Lower leg skin (tissue), 4 donors: ENCODE measurements at places on chromosomes 1 and 21. TPM values are rescaled to one million over a fixed set of nuclear protein-coding genes. Genes with fewer than 3 reads are reported as not detected.
A peak's percentile ranks its signal among the peaks of the same experiment; 100 is the strongest.

- DNase-seq: no peak
These were observed 36.2 kb downstream of the ATP2B4 start for GRCh38 chr1:203662821-203663220.

GRCh38 chr1:158037866-158038359 is 44.5 kb downstream of the KIRREL1 start:
- no peak for DNase-seq

DNA sequence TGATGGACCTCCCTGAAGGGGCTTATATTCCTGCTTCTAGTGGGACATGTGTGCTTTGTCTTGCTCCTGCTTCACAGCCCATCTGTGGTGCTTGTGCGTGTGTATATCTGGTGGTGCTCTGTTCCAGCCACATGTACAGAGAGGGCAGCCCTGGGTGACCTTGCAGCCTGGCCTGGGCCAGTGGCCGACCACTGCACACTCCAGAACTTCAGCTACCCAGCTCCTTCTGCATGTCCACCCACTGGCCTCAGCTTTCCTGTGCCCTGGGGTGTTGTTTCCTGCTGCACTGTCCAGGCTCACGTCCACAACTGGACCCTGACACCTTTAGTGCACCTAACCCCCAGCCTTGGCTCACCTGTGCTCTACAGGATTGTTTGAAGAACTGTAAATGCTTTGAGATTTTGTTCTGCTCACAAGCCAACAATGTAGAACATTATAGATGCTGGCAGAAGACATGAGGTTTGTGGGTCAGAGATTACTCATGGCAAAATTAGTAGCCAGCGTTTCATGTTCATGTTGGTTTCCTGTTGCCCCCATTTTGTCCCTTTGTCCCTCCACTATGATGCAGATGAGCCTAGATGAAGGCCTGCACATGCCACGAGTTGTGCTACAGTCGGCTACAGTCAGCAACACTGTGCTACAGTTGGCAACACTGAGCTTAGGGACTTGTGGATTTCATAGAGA is 5.3 kb upstream of the S100B start:
- no peak for DNase-seq

DNA sequence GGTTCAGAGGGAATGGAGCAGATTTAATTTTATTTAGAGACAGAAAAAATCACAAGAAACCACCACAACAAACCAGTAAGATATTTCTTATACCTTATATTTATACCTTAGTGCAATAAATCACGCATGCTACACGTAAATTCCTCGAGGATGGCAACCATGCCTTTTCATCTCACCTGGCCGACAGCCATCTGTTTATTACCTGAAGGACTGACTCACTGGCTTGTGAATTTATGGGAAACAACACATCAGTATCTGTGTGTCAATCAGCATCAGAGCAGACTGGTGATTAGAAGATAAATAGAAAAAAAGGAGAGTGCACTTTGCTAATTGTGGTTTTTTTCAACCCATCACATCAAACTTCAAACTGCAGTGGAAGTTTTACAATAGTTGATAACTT is 58.4 kb downstream of the S1PR1 start:
- DNase-seq: no peak

- no peak for DNase-seq
These were observed 253.8 kb downstream of the LTN1 start for GRCh38 chr21:28738882-28739281.

- DNase-seq: no peak
These were observed 4.8 kb upstream of the SUMO3 start for GRCh38 chr21:44822484-44823178.

DNA sequence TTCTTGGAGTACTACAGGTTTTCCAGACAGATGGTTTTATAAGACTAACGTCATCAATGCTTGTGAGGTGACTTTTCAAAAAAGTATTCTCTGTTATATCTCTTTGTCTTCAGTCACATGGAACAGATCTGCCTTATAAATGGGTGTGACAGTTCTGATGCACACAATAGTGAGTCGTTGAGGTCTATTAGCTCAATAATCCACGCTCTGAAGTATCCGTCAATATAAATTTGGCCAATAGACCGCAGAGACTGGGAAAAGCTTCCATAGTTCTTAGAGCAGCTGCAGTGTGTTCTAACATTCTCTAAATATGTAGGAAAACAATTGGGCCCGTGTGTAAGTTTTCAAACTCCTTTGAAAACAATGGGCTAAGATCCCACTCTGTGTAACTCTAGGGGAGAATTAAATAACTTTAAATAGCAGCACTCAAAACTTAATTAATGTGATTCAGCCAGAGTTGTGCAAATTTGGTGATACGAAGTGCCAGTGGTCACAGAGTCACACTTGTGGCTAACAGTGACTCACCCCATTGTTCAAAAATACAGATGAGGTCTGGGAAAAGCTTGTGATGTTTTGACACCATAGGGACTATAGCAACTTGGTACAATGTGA is 316.0 kb downstream of the LMO4 start:
- peak; percentile 15 for DNase-seq

- DNase-seq: no peak
These were observed 62.4 kb downstream of the DDX20 start for GRCh38 chr1:111818081-111818480.

DNA sequence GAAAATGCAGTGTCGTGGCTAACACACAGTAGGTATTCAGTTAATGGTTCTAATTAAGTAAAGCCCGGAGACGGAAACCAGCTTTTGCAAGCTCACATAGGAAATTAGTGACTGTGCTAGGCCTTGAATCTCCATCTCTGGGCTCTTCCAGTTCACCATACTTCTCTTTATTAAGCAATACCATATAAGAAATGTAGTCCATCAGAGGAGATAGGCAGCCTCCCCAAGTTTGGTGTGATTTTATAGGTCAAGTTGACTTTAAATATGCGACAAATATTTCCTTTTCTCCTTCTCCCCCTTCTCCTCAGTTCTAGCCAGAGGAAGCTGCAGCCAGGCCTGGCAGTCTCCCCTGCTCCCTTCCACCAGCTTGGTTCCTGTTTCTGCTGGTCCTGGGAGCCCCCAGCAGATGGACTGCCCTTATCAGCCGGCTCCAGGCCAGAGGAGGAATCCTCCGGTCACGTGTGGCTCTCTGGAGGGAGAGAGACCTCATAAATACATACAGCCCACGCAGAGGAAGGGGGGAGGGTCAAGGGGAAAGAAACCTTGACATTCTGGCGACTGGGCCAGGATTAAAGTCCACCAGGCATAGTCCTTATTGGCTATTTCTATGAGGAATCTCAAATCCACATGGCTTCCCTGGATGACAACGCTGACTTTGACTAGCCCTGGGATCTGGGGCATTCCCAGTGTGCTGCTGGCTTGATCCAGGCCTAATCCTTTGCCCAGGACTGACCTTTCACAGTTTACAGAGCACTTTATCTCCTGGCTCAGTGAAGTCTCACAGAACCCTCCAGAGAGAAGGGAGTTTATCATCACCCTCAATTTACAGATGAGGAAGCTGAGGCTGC is 115.1 kb upstream of the JUN start:
- DNase-seq: no peak

DNA sequence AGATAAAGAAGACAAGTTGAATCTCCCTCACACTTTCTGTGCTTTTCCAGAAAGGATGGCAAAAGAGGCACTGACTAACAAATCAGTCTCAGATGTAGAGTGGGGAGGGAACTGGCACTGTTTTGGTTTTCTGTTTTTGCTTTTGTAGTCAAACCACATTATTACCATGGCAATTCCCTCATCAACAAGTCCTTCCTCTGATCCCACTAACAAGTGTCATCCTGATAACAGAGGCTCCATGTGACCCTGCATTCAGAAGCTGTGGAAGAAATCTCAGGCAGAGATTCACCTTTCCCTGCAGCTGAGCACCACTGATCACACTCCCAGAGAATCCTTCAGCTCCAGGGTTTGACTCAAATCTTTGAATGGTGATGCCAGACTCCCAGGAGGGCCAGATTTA is 203.4 kb downstream of the TNR start:
- no peak for DNase-seq

DNA sequence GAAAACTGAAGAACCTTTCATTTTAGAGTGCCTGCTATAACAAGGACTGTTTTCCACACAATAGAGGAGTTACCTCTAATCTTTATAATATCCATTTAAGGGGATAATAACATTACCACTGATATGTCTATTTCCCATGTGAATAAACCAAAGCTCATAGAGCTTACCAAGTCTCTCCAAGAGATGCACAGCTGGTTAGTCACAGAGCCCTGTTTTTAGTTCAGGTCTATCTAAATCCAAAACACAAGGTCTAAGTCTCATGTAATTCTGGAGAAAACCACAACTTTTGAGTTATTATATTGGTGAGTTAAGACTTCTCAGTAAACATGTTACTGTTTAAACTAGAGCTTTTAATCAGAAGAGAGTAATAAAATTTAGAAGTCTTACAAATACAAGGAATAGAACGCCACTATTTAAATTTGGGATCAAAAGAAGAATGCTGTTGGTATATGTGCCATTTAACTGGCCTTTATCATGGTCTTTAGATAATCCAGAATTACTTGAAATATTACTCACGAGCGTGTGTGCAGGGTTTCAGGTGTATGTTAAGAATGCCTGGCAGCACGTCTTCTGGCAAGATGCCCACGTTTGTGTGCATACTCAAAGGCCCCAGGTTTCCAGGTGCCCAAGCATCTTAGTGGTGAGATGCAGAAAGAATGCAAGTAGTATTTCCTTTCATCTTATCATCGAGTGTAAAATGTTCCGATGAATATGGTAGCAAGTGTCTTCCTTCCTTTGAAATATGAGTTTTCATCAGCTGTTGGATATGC is 190.6 kb downstream of the FMN2 start:
- no peak for DNase-seq

DNA sequence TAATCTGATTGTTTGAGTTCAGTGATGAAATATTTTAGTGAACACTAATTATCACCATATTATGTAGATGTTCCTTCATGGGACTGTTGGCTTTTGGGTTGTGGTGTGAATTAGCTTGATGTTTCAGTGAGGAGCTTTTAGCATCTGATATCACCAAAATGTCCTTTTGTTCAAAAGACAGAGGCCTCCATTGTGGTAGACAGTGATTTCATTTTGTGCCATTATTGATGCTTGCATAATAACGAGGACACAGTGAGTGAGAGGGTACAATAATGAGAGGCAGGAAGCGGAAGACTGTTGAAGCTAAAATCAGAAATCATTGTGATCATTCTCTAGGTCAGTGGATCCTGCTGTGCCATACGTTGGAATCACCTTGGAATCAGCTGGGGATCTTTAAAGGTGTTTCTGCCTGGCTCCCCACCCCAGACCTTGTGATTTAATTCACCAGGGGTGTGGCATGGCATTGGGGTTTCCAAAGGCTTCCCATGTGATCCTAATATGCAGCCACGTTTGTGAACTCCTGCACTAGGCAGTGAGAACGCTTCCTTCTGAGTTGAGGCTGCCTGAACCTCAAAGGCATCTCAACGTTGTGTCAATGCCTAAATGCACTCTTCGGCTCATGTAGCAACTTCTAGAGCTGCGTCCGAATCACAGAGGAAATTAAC is 82.1 kb upstream of the KIF1B start:
- DNase-seq: no peak

- DNase-seq: no peak
These were observed 75.2 kb upstream of the ZC3H12A start for GRCh38 chr1:37399205-37399604.

DNA sequence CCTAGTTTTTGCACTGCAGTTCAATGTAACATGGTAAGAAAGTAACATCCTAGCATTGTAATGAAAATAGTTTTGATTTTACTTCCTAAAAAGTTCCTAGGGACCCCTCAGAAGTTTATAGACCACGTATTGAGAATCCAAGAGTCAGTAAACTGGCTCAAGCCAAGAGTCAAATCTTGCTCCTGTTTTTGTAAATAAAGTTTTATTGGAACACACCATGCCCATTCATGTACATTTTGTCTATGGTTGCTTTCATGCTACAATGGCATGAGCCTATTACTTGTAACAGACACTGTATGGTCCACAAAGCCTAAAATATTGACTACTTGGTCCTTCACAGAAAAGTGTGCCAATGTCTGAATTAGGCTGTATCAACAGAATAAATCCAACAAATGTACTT is 301.0 kb downstream of the LMO4 start:
- DNase-seq: no peak

DNA sequence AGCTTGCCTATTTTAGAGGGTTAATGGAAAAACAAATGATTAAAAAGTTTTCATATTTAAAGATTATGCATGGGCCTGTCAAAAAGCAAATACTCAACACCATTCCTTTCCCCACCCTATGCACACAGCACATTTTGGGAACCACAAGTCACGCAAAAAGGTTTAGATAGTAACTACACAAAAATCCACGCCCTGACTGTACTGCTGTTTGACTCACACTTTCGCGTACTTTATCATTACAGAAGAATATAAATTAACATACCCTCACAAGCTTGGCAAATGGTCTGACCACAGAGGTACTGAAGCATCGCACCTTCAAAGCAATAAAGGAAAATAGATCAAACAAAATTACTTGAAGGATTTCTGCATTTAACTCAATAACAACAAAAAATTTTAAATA is 1.4 kb downstream of the ATP5PO start:
- DNase-seq: no peak

GRCh38 chr1:223521150-223521549 is 127.9 kb downstream of the CCDC185 start:
- DNase-seq: no peak

DNA sequence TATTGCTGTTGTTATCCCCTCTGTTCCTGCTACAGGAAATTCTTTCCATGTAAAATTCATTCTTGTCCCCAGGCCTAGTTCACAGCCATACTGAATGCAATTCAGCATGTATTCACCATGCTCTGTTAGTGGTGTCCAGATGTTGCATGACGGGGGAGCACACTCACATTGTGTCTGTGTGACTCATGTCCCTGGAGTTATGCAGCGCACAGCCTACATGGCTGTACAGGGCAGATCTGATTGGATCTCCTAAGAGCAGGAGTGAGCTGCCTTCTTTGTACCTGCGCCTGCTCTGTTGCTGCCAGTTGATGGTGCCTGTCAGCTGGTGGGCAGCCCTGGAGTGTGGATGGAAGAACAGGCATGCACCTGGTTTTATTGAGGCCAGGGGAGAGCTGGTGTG is 17.6 kb downstream of the HTR6 start:
- no peak for DNase-seq

DNA sequence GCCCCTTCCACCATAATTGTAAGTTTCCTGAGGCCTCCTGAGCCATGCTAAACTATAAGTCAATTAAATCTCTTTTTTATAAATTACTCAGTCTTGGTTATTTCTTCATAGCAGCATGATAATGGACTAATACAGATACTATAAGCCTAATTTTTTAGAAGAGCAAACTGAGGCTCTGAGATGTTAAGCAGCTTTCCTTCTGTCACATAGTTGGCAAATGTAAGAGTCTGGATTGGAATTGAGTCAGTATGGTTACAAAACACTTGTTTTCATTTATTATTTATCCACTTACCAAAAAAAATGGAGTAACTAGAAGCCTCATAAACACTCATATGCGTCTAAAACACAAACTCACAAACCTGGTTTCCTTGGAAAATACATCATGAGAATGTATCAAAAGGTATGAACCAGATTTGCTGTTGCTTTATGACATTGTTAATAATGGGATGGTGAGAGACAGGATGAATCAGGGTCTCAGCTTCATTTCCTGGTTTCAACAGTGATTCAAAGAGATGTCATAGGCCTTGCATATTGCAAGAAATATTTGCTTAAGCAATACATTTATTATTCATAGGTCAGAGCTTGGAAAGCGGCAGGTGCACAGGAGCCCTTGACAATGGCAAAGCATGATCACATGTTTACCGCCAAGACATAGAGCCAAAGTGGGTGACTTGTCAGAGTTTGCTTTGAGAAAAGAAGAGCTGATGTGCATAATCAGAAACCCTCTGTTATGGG is 221.5 kb downstream of the GRIK1 start:
- DNase-seq: no peak

The CD1E gene
- total RNA-seq: 5.3 TPM

The TMEM82 gene
- total RNA-seq: not detected

The TRIM67 gene
- 0.03 TPM for total RNA-seq

The CD101 gene
- total RNA-seq: 0.91 TPM

The ZSWIM5 gene
- total RNA-seq: 2.2 TPM

The WNT9A gene
- 2.5 TPM for total RNA-seq
